Iris pigment epithelial cell (primary cell): ENCODE measurements at places on chromosomes 11 and 22.

GRCh38 chr11:131771471-131771870, 401.1 kb downstream of the NTM start:
- DNase-seq, result no peak

- peak; percentile 19 for DNase-seq
Measured at GRCh38 chr11:61480994-61481335, 27.6 kb upstream of the LRRC10B start.

- no peak for DNase-seq
Measured at GRCh38 chr11:71488681-71489270, 35.8 kb downstream of the NADSYN1 start.

- DNase-seq, result peak; percentile 4
Measured at GRCh38 chr11:11263238-11264005, 89.6 kb downstream of the CSNK2A3 start.

DNA sequence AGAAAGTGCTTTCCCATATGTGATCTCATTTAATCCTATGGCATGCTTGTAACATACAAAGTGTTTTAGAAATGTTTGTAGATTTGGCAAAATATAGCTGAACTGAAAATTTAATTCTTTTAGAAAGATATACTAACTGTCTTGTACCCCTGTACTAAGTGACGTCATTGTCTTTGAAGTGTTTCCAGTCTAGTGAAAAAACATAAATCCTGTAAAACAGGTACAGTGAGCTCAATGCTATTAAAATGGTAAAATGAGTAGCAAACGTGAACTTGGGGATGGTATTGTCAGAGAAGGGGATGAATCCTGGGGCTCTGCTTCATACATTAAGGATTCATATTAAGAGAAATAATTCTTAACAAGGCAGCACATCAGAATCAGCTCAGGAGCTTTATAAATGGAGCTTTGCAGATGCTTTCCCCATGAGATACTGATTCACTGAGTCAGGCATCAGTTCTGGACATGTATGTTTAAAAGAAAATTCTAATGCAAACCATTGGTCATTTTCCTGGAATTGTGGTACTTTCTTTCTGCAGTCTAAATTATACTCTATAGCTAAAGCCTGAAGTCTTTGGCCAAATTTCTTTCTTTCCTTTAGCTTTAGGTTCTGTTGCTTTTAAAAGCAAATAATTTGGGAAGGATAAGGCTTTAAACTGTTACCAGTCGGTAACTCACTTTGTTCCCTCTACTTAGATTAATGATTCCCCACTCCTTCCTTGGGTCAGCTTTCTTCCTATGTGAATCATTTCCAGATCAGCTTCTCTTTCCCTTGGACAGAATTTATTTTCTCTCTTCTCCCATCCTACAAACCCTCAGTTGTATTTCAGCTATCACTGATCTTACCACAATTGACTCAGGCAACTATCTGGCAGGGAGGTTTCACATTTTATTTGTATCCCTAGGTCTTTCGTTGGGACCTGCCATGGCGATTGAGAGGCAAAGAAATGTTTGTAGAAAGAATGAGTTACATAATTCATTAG, 57.5 kb upstream of the DDI1 start:
- no peak for DNase-seq

- no peak for DNase-seq
Measured at GRCh38 chr11:6563121-6563619, 40.2 kb downstream of the RRP8 start.

DNA sequence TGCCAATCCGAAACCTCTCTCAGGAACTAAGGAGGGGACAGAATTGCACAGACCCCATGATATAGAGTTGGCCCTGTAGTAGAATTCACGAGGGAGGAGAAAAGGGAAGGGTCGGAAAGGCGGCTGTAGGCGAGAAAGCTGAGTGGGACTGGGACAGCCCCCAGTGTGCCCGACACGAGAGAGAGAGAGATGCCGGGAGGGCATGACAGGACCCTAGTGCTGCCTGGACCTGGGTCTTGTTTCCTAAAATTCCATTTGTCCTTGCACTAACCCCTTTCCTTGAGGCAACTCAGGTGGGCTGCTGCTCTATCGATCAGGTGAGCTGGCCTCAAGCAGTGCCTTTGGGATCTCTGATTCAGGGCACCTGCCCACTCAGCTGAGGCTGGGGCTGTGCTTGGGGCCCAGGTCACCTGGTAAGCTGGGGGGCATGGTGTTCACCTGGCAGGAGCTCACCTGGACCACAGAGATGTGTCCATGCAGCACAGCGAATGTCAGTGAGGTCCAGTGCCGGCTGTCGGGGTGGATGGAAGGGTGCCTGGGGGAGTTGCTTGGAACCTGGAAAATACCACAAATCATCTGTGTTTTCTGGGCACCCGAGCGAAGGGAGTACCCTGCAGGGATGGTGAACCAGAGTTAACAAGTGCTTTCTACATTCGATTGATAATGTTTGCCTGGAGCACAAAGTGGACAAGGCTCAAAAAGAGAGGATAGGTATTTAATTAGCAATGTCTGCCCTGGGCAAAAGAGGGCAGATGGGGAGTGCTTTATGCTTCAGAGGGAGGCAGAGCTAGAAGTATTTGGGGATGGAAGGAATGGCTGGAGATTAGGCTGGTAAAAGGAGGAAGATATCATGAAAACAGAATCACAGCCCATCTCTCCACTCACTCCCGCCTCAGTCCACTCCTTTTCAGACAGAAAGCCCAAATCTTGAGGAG, 61.6 kb downstream of the NAT10 start:
- DNase-seq, result no peak

GRCh38 chr22:18060646-18061620, 16.9 kb upstream of the PEX26 start:
- peak; percentile 65 for DNase-seq

GRCh38 chr11:64759131-64759721, 548 bp downstream of the PYGM start:
- no peak for DNase-seq

DNA sequence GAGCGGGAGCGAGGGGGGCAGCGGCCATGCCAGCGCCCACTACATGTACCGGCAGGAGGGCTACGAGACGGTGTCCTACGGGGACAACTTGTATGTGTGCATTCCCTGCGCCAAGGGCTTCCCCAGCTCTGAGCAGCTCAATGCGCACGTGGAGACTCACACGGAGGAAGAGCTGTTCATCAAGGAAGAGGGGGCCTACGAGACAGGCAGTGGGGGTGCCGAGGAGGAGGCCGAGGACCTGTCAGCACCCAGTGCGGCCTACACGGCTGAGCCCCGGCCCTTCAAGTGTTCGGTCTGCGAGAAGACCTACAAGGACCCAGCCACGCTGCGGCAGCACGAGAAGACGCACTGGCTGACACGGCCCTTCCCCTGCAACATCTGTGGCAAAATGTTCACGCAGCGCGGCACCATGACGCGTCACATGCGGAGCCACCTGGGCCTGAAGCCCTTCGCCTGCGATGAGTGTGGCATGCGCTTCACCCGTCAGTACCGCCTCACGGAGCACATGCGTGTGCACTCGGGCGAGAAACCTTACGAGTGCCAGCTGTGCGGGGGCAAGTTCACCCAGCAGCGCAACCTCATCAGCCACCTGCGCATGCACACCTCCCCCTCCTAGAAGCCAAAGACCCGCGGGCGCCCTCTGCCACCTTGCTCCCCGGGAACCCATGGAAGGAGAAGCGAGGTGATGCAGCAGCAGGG, 20.9 kb upstream of the TMEM191C start:
- DNase-seq, result no peak

GRCh38 chr11:88329563-88330250, 7.8 kb downstream of the CTSC start:
- no peak for DNase-seq

- DNase-seq, result no peak
Measured at GRCh38 chr22:45946805-45947600, 30.0 kb downstream of the WNT7B start.

DNA sequence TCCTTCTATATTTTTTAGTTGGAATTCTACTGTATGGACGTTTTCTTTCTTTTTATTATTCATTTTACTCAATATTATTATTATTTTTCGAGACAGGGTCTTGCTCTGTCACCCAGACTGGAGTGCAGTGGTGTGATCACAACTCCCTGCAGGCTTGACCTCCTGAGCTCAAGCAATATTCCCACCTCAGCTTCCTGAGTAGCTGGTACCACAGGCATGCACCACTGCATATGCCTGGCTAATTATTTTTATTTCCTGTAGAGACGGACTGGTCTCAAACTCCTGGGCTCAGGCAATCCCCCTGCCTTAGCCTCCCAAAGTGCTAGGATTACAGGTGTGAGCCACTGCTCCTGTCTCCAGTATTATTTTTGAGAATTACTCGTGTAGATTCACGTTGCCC, 34.0 kb upstream of the CCDC134 start:
- no peak for DNase-seq

GRCh38 chr11:655036-655726, 18.1 kb downstream of the DRD4 start:
- DNase-seq, result no peak

- no peak for DNase-seq
Measured at GRCh38 chr11:123082977-123083376, 21.0 kb upstream of the HSPA8 start.

DNA sequence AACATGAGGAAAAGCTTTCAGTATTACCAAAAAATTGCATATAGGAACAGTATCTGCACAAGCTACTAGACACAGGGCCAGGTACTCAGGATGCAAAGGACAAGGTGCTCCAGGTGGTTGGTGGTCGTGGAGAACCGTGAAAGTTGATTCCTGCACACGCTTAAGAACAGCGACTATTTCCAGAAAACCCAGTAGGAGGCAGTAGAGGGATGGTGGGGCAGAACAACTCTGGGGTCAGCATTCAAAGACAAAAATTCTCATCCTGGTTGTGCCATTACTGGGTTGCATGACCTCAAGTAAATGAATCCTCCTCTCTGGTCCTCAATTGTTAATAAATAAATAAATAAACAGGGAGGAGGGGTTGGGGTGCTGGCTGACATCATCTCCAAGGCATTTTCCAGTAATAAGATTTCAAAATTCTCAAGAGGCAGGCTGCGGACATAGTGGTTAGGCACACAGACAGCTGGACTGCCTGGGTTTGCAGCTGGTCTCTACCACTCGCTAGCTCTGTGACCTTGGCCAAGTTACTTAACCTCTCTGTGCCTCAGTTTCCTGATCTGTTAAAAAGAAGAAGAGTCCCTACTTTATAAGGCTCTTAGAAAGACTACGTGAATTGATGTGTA, 89.6 kb downstream of the ISX start:
- no peak for DNase-seq

GRCh38 chr11:120537996-120538395, 26.4 kb downstream of the GRIK4 start:
- DNase-seq, result no peak

DNA sequence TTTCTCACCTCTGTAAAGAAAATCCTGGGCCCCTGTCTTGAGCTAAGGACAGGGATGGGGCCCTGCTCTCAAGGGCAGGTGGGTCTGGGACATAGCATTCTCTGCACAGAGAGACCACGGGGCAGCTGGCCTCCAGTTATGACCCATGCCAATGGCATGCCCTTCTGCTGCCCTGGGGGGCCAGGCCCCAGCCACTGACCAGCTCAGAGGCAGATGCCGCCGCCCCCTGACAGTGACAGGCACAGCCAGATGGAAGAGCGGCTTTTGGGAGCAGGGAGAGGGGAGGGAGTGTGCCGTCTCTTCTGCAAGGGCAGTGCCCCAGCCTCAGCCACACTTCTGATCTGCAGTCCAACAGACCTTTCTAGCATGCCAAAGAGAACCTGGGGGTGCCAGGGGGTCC, 114.8 kb upstream of the NAV2 start:
- peak; percentile 18 for DNase-seq

DNA sequence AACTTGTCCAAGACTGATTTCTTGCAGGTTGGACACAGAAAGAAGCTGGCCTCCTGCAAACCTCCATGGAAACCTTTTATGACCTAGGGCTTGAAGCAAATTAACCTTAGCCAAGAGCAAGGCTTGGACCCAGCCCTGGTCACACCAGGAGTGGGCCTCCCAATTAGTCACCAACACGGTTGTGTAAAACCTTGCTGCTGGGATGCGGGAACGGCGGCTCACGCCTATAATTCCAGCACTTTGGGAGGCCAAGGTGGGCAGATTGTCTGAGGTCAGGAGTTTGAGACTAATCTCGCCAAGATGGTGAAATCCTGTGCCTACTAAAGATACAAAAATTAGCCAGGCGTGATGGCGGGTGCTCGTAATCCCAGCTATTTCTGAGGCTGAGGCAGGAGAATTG, 419.9 kb downstream of the AASDHPPT start:
- DNase-seq, result no peak
